ENCODE measurements at places on chromosomes 7 and 10.
A peak's percentile ranks its signal among the peaks of the same experiment; 100 is the strongest.

DNA sequence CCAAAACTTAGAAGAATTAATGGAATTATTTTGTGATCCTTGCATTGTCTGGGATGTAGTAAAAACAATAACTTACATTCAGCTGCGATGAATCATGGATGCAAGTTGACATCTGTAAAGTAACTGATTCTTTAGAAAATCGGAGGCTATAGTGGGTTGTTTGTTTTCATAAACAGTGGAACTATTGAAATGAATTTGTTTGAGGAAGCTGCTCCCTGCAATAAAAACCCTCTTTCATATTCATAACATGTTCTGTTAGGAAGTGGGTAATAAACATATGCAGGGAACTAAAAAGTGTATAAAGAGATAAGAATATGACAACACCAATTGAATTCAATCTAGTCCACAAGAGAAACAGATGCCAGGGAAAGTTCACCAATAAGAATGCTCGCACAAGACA is 53.6 kb downstream of the AGMO start:
- DNase-seq = no peak

DNA sequence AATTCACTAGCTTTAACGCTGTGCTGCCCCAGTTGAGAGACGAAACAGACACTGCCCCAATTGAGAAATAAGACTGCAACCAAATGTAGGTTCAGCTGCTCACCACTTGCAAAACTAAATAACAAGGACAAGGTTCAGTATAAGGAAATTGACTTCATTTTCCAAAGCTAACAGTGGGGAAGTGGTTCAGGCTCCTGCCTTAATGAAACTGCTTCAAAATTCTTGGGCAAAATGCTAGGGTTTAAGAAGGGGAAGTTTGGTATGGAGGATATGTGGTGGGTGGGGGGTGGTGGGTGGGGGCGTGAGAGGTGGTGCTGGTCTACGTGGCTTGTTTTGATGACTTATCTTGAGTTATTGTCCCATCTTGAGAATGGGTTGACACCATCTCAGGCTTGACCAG is 21.8 kb downstream of the MRPL32 start:
- no peak for DNase-seq

GRCh38 chr7:100896732-100897608 is 1.3 kb upstream of the ACHE start:
- no peak for DNase-seq

DNA sequence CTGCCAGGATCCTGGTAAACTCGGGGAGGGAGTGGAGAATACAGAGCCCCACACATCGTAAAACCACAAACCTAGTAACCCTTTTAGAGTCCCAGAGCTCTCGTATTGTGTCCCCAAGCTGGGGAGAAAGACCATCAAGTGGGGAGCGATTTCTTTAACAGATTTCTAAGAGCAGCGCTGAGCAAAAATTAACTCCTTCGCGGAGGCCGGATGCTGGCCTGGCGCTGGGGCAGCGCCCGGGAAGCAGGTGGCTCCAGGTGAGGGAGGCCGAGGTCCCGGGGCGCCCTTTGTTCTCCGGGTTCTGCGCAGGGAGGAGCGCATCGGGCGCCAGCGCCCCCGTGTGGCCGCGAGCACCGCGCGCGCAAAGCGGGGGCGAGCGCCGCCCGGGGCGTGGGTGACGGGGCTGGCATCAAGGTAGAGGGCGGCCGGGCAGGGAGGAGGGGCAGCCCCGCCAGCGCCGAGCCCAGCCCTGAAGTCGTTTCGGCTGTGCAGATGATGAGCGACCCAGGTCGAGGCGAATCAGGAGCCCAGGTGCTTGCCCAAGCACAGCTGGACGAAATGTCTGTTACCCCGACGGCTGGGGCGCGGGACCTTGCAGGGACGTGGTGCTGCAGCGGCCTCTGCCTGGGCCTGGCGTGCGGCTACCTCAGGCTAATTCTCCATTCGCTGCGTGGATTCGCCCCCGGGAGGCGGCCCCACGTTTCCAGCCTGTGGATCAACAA is 10.4 kb upstream of the FGFR2 start:
- DNase-seq = peak; percentile 59

DNA sequence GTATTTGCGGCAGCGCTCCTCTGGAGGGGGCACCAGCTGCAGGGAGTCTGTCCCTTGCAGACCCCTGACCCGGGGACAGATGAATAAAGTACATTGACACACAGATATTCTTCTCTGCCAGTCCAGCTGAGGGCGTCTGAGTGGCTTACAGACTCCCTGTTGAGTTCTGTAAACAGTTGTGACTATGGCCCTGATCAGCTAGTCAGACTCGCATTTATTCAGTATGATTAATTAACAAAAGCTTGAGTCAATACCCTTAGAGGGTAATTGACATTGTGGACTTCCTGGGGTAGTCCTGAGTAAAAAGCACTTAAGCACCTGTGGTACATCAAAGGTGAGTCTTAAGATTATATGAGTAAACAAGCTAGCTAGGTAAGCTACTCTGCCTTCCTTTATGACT is 21.0 kb downstream of the ANKRD30A start:
- no peak for DNase-seq

- no peak for DNase-seq
Observed at GRCh38 chr10:15718694-15719048, 1.1 kb downstream of the ITGA8 start.

DNA sequence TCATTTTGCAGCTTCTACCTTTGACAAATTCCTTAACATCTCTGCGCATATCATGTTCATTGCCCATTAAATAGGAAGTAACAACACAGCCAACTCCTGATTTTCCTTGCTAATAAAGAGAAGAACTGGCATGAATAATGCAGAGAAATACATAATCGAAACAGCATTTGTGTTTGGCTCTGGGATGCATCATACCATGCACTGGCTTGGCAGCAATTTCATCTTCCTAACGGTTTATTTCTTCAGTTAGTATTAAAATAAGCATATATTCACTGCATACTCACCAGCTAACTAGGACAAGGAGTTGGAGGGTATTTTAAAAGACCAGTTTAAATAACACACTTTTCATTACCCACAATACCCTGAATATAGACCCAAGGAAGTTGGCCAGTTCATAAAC is 132.5 kb downstream of the ITGA8 start:
- DNase-seq = no peak

DNA sequence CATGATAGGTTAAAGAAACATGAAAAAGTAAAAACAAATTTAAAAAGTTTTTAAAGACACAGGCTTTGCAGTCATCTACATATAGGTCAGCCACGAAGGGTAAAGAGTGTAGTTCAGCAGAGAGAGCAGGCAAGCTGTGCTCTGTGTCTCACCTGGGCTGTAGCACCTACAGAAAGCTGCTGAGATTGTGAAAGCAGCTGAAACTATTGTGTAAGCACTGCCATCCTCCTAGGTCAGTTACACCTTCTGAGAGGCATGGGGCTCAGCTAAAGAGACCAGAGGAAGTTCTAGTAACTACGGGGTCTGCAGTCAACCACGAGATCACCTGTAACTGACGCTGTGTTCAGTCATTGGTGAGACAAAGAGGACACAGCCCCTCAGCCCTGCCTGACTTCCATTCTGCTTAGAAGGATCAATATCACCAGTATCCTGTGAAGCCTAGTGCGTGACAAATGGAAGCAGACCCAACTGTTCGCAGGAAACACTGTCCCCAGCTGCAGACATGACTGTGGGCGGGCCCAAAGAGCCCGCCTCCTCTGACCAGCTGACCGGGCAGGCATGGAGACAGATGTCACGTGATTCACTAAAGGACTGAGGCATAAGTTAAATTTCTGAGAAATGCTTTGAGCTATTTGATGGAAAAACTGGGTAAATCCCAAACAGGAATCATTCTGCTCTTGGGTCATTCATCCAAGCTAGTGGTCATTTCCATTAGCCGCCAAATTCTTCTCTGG is 87.9 kb downstream of the EBF3 start:
- DNase-seq = no peak

DNA sequence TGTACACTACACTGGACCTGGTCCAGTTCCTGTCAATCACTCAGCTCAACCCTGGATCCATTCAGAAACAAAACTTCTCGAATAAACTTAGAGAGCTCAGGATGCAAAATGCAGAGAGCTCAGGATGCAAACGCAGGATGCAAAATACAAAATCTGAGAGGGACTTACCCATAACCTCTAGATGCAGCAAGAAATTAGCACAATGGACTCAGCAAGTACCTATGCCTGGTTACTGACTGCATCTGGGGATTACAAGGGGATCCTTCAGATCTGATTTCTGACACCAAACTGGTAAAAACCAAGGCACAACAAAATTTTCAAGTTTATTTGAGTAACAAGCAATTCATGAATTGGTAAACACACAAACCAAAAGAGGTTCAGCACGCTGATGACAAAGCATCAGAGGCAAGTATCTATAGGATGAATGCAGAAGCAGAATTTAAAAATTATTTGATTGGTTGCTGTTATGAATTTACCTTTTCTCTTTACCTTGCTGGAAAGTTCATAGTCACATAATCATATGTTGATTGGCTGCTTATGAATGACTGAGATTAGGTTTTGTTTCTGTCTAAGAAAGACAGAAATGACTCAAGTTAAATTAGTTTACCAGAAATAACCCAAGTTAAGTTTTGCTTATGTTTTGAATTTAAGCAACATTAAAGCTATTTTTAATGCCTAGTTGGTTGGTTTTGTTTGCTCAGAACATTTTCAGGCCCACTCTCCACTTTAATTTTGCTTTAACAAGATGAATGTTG is 11.4 kb downstream of the GIMAP6 start:
- no peak for DNase-seq

DNA sequence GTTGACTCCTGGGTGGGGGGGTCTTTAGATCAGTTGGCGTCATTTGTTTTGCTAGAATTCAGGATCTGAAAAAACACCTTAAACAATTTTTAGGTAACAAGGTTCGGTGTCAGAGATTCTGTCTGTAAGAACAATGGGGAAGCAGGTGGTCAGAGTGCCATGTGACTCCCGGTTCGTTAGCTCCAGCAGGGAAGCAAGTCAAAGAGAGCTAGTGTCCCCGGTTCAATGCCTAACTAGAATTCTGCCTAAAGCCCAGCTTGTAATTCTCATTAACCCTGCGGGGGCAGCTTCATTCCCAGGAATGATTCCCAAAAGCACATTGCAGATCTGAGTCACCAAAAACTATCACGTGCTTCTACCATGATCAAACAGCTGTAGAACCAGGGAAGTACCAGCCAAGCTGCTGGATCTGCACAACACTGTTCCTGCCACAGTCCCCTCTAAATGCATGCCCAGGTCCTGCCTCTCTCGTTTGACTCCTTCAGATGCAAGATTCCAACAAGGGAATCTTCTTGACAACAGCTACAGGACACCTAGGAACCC is 664.3 kb upstream of the CELF2 start:
- DNase-seq = no peak

GRCh38 chr10:128588402-128588801 is 462.2 kb upstream of the MKI67 start:
- no peak for DNase-seq

DNA sequence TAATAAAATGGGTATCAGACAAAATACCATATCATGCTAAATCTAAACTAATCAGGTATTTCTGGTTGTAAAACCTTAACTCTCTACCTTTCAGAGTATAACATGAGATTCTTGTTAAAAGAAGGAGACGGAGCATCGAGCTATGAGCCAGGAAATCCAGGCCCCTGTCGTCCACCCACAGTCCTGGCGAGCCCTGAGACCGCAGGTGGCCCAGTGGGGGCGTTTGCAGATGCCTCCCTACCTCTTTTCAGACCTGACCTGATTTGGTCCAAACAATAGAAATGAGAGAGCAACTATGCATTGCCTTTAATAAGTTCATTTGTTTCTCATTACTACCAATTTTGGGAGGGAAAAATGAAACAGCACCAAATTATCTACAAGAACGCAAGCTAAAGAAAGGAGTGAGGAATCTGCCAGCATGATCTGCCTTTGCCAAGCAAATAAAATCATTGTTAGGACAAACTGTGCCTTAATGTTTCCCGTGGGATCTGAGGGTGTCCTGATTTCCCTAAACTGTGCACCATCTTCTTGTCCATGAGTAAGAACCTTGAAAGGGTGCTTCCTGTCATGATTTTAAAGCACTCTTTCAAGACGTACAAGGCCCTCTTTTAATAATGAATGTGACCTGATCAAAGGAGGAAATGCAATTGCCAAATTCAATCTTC is 166.7 kb downstream of the TCERG1L start:
- DNase-seq = no peak

DNA sequence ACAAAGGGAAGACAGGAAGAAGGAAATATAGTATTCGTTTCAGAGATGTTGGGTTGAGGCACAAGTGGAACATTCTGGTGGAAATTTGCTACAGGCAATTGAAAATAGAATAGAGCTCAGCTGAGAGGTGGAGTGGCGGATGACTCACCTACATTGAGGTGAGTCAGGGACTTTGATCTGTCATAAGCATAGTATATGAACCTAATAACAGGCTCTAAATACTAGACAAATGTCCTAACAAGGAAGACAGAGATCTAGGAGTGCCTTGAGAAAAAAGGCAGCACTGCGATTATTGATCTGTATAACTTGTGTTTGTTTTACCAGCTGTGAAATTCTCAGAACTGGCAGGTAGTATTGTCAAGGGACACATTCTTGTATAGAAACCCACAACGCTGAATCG is 907 bp upstream of the IFRD1 start:
- DNase-seq = no peak

- DNase-seq = no peak
Observed at GRCh38 chr10:124916098-124916584, 25.8 kb upstream of the ZRANB1 start.

GRCh38 chr10:6228647-6229046 is 25.9 kb downstream of the PFKFB3 start:
- no peak for DNase-seq

DNA sequence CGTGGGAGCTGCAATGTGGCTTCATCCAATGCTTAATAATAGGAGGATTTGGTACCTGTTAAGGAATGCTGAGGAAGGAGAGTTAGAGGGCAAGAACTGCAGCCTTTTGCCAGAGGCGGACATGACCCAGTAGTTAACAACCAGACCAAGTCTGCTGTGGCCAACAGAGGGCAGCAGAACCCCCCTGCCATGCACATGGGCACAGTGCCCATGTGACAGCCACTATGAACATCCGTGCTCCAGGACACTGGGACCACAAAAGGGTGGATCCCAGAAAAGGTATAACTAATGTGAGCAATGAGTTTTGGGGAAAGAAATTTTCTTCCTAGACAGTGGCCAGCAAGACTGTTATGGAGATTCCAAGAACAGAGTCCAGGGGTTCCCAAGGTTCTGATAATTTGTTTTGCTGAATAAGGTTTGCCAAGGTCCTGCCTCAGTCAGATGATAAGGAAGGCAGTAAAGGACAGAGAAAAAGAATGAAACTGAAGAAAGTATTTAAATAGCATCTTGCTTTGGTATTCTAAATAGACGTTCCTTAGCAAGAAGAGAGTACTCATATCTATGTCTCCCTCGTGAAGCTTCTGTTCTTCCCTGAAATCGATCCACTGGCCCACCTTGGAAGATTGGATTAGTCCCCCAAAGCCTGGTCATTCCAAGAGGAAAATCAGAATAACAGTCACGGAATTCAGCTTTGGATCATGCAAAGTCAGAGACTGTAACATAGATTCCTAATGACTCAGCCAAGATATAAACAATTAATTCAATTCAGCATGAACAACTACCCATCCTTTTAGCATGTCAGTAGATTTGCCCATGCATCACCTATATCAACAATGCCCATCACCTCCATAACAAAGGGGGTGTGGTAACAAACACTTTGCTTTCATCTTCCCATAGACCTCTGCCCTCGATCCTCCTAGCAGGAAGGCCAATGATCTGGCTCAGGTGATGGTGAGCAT is 56.0 kb downstream of the LGI1 start:
- no peak for DNase-seq

Measured in upper lobe of left lung (tissue), 6 donors.